ENCODE measurements at places on chromosomes 2 and 18.
A peak's percentile ranks its signal among the peaks of the same experiment; 100 is the strongest.

- peak; percentile 84 for DNase-seq
Observed at GRCh38 chr2:8685697-8686358, 4.0 kb downstream of the ID2 start.

DNA sequence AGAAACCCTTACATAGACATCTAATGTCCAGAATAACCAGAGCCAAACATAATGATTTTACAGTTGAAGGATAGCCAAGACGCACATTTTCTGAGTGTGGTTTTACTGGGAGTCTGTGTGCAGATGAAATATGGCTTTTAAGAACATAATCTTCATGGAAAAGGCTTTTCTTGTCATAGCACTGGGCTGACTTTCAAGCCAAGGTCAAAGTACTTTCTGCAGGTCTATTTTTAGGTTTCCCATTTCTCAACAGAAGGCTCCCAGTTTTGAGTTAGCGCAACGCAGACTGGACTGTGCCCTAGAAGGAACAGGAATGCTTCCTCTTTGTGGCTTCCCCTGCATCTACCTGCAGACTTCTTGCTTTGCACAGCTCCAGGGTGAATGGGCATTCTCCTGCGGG lies 92.3 kb upstream of the UPP2 start:
- DNase-seq: no peak

GRCh38 chr2:216070195-216070594 lies 11.4 kb downstream of the PECR start:
- no peak for DNase-seq

DNA sequence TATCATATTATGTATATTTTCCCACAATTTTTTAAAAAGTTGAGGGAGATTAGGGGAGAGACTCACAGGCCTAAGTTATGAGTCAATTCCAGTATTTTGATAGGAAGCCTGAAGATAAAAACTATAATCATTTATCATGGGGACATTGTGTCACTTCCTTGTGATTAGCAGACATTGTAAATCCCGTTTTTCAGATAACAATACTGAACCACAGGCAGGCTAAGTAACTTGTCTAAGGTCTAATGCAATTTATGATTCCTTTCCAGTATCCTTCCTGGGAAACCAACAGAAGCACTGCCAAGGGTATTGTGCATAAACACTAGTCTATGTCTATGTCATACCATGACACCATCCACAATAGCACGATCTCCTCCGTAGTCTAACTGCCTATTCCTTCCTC lies 235.2 kb upstream of the PIK3C3 start:
- no peak for DNase-seq

DNA sequence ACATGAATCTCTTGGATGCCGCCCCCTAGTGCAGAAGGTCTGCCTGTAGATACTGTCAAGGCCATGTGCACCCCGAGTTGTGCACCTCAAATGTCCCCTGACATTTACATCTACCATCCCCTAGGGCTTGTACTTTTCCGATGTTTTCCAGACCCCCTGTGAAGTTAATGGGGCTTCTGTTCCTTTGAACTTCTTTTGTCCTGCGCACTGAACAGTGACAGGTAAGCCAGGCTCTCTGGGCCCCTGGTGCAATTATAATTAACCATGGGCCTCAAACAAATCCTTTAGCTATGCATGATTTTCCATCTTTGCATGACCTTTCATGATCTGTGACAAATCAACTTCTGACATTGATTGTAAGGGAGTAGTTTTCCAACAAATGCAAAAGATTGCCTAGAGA lies 158.4 kb downstream of the FHOD3 start:
- DNase-seq: no peak

GRCh38 chr2:85168942-85169341 lies 35.8 kb downstream of the TCF7L1 start:
- no peak for DNase-seq

DNA sequence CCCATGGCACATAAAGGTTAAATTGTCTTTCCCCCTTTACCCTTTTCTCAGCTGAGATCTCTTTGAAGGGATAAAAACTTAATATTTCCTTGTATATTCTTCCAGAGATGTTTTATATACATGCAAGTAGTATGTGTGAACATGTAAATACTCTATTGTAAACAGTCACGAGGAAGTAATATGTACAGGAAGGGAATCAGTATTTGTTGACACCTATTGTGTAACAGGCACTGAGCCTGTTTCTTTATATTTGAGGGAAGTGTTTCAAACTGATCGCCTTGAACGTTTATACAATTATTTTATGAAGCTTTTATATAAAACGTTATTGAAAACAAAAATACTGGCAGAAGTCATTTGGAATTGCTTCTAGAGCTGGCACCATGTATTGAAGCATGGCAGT lies 13.2 kb downstream of the RALBP1 start:
- no peak for DNase-seq

DNA sequence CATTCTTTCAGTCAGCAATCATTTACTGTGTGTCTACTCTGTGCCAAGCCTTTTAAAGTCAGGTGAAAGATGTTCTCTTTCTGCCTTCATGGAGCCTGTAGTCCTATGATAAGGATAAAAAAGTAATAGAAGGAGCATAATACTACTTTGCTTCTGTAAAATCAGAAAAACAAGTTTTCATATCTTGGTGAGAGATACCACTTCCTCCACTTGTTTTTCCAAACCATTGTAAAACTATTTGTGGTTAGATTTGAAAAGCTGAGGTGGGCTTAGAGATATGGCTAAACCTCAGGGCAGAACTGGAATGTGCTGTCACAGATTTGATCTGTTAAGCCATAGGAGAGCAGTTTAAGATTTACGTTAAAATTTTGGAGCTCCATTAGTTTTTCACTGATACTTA lies 104.7 kb upstream of the FAM117B start:
- DNase-seq: no peak

GRCh38 chr2:55732854-55733253 lies 39.2 kb upstream of the PNPT1 start:
- no peak for DNase-seq

GRCh38 chr2:159616286-159616701 lies at the start of gene BAZ2B:
Gene BAZ2B (minus strand): TSS chr2:159616548. CDS start chr2:159478719, 137,829 bp downstream.
- DNase-seq: peak; percentile 44

DNA sequence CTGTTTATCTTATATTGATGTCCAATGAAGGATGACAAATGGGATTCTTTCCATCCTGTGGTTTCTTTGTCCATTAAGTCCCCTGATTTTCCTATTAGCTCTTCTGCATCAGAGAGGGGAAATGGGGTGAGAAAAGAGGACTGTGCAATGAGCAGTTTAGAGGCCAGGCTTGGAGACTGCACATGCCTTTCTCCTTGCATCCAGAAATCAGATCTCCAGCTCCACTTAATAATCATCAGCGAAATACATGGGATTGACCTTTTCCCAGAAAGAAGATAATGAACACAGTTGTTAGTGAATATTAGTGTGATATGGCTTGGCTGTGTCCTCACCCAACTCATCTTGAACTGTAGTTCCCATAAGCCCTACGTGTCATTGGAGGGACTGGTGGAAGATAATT lies 697.4 kb downstream of the CBLN2 start:
- DNase-seq: no peak

- no peak for DNase-seq
Observed at GRCh38 chr2:30298302-30298701, 67.0 kb downstream of the LBH start.

- DNase-seq: peak; percentile 32
Observed at GRCh38 chr2:39837856-39838453, 58.9 kb upstream of the THUMPD2 start.

DNA sequence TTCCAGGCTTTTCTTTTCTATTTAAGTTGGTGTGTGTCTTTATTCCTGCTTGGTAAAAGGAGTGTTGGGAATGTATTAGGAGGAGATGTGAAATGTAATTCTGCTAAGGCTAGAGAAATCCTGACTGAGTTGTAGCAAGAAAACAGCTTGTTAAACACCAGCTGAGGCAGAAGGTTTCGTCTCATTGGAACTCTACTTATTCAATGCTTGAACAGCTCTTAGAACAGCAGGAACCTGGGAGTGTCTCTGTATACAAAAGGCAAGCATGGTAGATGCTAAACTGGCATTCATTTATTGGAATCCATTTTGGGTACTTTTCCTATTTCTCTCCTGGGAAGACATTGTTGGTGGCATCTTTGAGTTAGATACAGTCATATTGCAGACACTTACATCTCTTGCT lies 280.9 kb downstream of the HRH4 start:
- no peak for DNase-seq

DNA sequence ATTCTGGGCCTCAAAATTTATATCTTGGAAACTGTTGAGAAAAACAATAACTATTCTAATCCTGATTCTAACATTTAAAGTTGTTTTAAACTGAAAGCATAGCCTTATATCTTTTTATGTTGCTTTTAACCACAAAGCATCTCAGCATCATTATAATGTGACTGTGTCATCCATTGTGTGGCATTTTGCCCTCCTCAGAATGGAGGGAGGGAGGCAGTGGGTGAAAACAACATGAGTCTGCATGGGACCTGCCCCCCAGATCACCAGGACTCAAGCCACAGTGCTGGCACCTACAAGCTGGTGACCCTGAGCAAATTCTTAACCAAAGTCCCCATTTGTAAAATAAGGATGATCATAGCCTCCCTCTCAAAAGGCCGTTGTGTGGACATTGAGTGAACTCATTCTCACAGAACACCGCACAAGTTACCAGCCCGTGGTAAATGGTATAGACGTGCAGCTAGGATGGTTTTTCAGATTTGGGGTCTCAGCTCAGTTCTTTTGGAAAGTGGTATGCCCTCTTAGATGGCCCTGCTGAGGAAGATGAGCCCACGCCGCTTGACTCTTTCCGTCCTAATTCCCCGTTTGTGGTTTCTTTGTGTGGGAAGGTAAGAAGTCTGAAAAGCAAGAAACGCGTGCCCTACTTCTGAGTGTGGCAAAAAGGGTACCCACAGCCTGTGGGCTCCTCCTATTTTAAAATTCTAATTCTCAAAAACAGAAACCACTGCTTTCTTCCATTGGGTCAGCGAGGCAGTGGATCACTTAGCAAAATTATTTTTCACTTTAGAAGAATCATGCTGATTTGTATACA lies 305.0 kb upstream of the ID2 start:
- no peak for DNase-seq

DNA sequence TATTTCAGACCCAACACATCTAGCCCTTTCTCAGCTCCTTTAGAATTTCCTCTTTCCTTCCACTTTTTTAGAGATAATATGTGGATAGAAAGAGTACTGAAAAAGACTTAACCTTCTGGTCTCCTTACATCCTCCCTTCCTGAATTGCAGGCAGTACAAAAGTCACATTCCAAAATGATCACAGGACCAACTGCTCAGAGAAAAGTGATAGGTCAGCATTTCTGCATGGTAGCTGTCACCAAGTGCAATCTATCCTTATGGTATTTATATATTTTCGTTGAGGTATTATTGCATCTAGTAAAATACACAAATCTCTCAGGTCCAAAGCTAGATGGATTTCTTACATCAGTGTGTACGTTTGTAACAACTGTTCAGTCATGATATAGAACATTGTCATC lies 427.5 kb downstream of the LPIN1 start:
- DNase-seq: no peak

DNA sequence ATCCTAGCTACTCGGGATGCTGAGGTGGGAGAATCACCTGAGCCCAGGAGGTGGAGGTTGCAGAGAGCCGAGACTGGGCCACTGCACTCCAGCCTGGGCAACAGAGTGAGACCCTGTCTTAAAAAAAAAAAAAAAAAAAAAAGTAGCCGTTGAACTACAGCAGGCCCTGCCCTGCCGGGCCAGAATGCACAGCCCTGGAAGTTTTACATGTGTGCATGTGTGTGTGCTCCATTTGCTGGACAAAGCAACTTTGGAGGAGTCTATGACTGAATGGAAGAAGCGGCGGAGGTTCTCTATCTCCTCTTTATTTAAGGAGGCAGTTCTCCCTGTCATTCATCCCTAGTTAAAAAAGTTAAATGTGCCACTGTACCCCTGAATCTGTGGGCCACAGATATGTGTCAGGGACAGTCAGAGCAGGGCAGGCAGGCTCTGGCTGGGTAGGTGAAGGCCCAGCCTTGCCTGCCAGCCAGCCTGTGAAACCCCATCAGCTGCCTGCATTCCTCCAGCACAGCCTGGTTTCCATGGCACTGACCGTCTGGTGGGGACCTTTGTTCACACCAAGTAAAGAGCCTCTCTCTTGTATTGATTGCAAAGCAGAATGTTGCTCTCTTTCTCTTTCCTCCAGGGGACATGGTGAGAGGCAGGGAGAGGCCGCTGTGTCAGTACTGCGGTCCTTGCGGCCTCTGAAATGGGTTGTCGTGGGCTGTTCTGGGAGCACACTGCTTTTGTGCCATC lies 10.9 kb downstream of the LIPG start:
- no peak for DNase-seq

DNA sequence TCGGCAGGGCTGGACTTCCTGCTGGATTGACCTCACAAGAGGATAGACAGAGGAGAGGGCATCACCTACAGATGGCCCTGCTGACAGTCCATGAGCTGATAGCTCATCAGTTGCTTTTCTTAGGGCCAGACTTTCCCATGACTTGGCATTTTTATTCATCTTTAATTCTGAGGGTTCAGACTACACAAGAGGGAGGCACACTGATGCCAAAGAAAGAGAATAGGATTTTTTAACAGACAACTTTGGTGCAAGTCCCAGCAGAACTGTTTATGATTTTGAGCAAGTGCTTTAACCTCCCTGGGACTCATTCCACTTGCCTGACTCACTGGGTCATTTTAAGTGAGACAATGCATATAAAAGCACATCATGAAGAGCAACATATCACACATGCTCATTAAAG lies 299.2 kb downstream of the INSIG2 start:
- peak; percentile 49 for DNase-seq

DNA sequence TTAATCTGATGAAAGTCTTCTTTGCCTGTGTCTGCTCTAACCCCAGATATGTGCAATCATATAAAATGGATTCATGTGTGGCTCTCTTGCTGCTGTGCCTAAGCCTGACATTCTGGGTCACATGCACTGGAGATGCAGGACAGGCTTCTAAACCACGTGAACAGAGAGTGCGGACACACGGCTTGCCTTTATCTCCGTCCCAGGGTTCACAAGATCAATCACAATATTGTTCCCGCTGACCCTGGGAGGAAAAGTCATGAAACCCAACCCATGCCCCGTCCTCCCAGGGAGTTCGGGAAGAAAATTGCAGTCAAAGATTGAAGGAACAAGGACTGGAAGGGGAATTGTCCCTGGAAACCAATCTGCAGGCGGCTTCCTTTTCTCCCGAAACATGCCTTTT lies 74.8 kb downstream of the VAPA start:
- DNase-seq: no peak

Data from urothelium cell line (cell line).